HT-29 (cell line): ENCODE measurements at places on chromosomes 2 and 18. TPM values are rescaled to one million over a fixed set of nuclear protein-coding genes. Genes with fewer than 3 reads are reported as not detected.
A peak's percentile ranks its signal among the peaks of the same experiment; 100 is the strongest.

- DNase-seq: no peak
Measured at GRCh38 chr2:69013142-69013839, at the start of gene ANTXR1. TSS of gene ANTXR1 (plus strand) at chr2:69013179. CDS start at chr2:69013500, 321 bp downstream.

DNA sequence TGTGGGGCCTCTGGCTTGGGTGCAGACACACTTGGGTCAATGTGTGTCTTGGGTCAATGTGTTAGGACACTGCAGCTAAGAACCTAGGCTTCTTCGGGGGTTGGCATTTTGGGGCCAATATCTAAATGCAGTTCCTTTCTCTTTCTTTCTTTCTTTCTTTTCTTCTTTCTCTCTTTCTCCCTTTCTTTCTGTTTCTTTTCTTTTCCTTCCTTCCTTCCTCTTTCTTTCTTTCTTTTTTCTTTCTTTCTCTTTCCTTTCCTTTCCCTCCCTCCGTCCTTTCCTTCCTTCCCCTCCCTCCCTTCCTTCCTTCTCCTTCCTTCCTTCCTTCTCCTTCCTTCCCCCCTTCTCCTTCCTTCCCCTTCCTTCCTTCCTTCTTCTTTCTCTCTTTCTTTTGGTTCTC, 57.7 kb upstream of the OSR1 start:
- no peak for DNase-seq

Gene TUBA3D
- total RNA-seq: not detected in 2 replicates

DNA sequence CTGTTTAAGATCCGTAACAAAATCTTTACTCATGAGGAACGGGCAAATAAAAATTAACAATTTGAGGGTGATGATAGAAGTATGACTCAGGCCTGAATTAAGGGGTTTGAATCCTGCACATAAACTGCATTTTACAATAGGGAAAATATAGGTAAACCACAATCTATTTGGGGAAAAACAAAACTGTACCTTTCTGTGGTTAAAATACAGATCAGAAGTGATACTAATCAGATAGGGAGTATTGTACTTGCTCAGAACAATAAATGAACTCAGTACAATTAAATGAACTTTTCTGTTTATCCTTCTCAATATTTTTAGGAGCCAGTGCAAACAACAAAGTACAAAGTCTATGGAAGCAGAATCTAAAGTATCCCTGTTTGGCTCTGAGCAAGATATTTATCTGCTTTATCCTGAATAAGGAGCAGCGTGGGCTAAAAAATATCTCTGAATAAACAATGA, 287.3 kb downstream of the ZNF385B start:
- peak; percentile 38 for DNase-seq

DNA sequence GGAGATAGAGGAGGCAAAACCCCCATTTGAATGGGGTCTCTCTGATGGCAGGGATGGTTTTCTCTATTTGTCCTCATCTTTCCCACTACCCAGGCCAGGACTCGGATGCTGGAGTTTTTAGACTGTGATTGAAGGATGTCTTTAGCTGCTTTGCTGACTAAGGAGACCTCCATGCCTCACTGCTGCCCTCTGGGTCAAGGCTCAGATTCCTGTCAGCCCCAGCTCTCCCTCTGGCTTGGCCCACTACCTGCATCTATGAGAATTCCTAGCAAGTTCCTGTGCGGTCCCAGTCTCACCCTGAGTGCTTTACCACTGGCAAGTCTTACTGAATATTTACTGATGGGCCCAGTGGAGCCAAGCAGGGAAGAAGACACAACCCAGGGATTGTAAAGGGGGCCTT, 184.0 kb downstream of the CELF4 start:
- no peak for DNase-seq

- no peak for DNase-seq
Measured at GRCh38 chr2:181471783-181472182, 14.6 kb downstream of the ITGA4 start.
